ENCODE measurements at places on chromosomes 5 and 9. TPM values are rescaled to one million over a fixed set of nuclear protein-coding genes. Genes with fewer than 3 reads are reported as not detected.

CACNA1B gene
- total RNA-seq, result 0.07 TPM

BHMT2 gene
- total RNA-seq, result 16.1 TPM

- no peaks in the 10 kb centered on the region for H3K36me3 ChIP-seq
- no peaks in the 10 kb centered on the region for H3K4me1 ChIP-seq
- no peak overlapping the region for H3K4me3 ChIP-seq
- DNase-seq, result no peak
- H3K27ac ChIP-seq, result no peak overlapping the region
- H3K27me3 ChIP-seq, result no peaks in the 10 kb centered on the region
These were observed 32.9 kb upstream of the GOLGA1 start for GRCh38 chr9:124973807-124974206.

SCGB3A2 gene
- not detected for total RNA-seq

GCNT1 gene
- 17.1 TPM for total RNA-seq

DNA sequence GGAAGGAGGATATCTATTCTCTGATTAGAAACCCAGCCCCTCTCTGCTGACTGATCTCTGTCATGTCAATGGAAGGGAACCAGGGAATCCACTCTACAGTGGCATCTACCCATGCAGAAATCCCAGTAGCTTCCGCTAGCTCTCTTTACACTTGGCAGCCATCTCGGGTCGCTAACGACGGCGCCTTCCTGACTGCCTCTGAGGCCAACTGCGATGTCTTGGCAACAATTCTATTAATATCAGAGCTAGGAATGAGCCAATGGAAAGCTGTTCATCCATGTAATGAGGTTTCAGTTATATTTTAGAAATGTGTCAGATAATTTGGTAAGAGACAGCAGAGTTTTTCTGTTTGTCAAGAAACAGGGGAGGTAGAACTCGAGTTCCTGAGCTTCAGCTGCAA is 67.6 kb upstream of the ATP10B start:
- no peak for DNase-seq
- H3K4me3 ChIP-seq, result no peak overlapping the region
- H3K27me3 ChIP-seq, result no peaks in the 10 kb centered on the region
- H3K27ac ChIP-seq, result no peak overlapping the region
- no peaks in the 10 kb centered on the region for H3K36me3 ChIP-seq

- peaks cover 8% of the 10 kb centered on the region for H3K27me3 ChIP-seq
- DNase-seq, result no peak
- no peaks in the 10 kb centered on the region for H3K36me3 ChIP-seq
- H3K27ac ChIP-seq, result no peak overlapping the region
- H3K4me3 ChIP-seq, result no peak overlapping the region
These were observed 124.5 kb upstream of the PHYKPL start for GRCh38 chr5:178357121-178357521.

DMRTA1 gene
- 0.41 TPM for total RNA-seq

- no peak overlapping the region for H3K27ac ChIP-seq
- H3K27me3 ChIP-seq, result no peaks in the 10 kb centered on the region
- no peak for DNase-seq
These were observed 135.2 kb downstream of the GNA14 start for GRCh38 chr9:77512876-77513275.

DNA sequence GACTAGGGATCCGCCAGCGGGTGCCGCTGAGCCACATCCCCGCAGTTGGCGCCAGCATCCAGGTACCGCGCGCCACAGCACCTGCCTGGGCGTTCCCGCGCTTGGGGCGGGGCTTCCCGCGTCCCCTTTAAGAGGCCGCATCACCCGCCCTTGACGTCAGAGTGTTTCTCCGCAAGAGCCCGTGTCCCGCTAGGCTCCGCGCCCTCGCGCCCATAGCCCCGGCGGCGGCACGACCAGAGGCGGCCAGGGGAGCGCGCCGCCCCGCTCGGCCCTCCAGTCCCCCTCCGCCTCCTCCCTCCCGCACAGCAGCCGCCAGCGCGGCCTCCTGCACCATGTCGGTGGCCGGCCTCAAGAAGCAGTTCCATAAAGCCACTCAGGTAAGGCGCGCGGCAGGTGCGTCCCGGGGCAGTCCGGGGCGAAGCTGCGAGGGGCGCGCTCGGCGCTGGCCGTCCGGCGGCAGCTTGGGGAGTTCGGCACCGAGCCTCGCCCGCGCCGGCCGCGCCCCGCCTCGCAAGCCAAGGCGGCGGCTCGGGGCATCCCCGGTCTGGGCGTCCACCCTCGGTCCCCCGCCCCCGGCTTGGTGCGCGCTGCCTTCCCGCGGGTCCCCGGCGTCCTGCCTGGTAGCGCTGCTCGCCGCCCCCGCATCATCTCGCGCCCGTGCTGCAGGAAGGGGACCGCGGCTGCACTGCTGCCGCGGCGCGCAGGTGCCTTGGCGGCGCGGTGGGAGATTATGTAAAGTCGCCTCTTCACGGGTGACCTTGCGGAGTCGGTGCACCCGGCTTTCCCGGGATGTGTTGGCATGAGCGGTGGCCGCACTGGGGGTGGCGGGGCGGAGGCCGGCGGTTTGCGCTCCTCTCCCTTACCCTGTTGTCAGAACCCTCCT is at the start of gene SH3GL2:
Gene SH3GL2, plus strand, starts transcription at position 156 of the 883 bp plus-strand sequence.
- no peaks in the 10 kb centered on the region for H3K27me3 ChIP-seq
- no peak within 1 kb of the TSS for H3K27ac ChIP-seq
- H3K4me1 ChIP-seq, result no peaks in the 10 kb centered on the region
- H3K4me3 ChIP-seq, result peak within 1 kb of the TSS; percentile 70
- DNase-seq, result no peak
- H3K36me3 ChIP-seq, result no peaks in the 10 kb centered on the region

DNA sequence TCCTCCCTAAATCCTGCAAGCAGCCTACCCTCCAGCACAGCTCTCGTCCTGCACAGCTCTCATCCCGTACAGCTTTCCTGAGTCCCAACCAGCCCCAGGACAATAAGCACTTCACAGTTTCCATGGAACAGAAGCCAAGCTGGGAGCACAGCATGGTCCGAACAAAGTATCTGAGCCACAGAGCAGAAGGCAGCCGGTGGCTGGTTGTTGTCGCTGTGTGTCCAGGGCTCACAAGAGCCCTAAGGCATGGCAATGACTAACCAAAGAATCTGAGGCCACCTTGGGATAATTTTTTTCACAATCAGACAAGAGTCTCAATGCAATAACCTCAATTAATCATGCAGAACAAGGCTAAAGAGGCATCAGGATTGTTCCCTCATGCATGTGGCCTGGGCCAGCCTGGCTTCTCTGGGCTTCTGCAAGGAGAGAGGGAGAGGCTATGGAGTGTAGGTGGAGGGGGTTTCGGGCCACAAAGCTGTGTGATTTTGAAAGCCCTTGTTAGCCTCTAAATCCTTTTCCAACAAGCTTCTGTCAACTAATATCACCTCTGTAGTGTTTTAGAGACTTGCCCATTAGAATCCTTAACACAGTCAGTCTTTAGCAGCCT is 323.4 kb downstream of the PIK3R1 start:
- no peaks in the 10 kb centered on the region for H3K36me3 ChIP-seq
- no peak for DNase-seq
- H3K4me1 ChIP-seq, result peaks cover 25% of the 10 kb centered on the region
- no peak overlapping the region for H3K27ac ChIP-seq
- no peaks in the 10 kb centered on the region for H3K27me3 ChIP-seq
- H3K4me3 ChIP-seq, result no peak overlapping the region

- no peaks in the 10 kb centered on the region for H3K27me3 ChIP-seq
- no peaks in the 10 kb centered on the region for H3K36me3 ChIP-seq
- DNase-seq, result peak; percentile 12
- H3K4me1 ChIP-seq, result peaks cover 5% of the 10 kb centered on the region
- no peak overlapping the region for H3K27ac ChIP-seq
These were observed 13.6 kb upstream of the ALDOB start for GRCh38 chr9:101449071-101449721.

DNA sequence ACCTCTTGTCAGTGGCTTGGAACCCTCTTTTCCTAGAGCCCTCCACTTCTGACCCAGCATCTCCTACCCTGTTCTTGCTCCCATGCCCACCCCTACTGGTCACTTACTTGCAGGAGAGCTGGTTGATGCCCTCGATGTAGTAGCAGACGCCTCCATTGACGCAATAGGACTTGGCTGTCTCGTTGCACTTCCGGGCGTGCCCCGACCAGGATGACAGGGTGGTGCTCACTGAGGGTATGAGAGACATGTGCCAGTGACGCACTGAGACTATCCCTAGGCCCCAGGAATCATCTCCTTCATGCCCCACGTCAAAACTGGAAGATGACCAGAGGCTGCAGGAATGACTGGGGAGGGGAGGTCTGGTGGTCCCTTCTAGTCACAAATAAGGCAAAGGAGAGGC is 76.0 kb downstream of the PSD2 start:
- H3K4me3 ChIP-seq, result no peak overlapping the region
- no peaks in the 10 kb centered on the region for H3K27me3 ChIP-seq
- H3K4me1 ChIP-seq, result no peaks in the 10 kb centered on the region
- no peak overlapping the region for H3K27ac ChIP-seq
- no peak for DNase-seq
- no peaks in the 10 kb centered on the region for H3K36me3 ChIP-seq

GPR150 gene
- total RNA-seq, result 1.1 TPM

- H3K4me1 ChIP-seq, result no peaks in the 10 kb centered on the region
- H3K27ac ChIP-seq, result no peak overlapping the region
These were observed 81.5 kb upstream of the ARAP3 start for GRCh38 chr5:141763541-141763940.

DNA sequence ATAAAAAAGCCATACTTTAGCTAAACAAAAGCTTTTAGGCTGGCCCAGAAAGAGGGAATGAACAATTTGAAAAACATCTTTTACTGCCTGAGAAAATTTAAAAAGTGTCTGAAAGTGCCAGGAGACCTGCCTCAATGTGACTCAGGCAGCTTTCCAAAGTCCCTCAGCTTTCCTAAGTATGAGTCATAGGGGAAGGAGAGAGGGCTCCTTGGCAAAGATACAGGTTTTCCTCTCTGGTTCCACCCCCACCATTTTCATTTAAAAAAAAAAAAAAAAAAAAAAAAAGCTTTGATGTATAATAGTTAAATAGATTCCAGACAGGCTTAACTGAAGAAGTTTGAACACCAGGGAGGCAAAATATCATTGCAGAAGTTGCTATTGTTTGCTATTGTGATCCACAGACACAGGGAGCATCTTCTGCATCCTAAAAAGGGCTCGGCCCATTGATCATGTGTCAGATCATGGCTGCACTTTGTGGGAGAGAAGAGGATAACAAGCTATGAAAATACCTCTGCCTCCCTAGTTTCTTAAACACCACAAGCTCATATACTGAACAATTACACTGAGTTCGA is 71.5 kb downstream of the MRPS27 start:
- no peaks in the 10 kb centered on the region for H3K27me3 ChIP-seq
- H3K4me3 ChIP-seq, result peak overlapping the region; percentile 26
- peak overlapping the region; percentile 83 for H3K27ac ChIP-seq
- H3K36me3 ChIP-seq, result no peaks in the 10 kb centered on the region
- H3K4me1 ChIP-seq, result peaks cover 70% of the 10 kb centered on the region

GRCh38 chr5:8550921-8551320 is 682.0 kb downstream of the MTRR start:
- H3K27ac ChIP-seq, result no peak overlapping the region
- no peaks in the 10 kb centered on the region for H3K27me3 ChIP-seq
- H3K4me3 ChIP-seq, result no peak overlapping the region

GRCh38 chr5:170097934-170098333 is 7.8 kb upstream of the FOXI1 start:
- no peak for DNase-seq
- H3K27ac ChIP-seq, result no peak overlapping the region
- H3K27me3 ChIP-seq, result no peaks in the 10 kb centered on the region
- no peaks in the 10 kb centered on the region for H3K36me3 ChIP-seq
